Activated naive CD4-positive, alpha-beta T cell (primary cell): ENCODE measurements at places on chromosomes 12 and 14.

- no peak for DNase-seq
Measured at GRCh38 chr12:65800937-65801336, 23.3 kb upstream of the HMGA2 start.

DNA sequence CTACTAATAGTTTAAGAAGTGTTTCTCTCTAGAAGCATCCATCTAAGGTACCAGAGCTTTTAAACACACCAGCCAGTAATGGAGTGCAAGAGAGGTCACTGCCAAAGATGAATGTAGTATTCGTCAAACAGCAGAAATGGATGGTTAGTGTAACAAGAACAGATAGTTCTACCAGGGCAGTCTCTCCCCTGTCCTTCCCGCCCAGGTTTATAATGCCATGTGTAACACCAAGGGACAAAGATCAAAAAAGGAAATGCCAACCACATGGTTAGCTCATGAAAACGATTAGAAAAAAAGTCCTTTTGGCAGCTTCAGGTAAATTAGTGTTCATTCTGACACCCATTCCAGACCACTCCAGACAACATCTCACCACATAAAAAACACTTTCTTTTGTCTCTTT lies 100.9 kb downstream of the RPS29 start:
- DNase-seq: no peak

DNA sequence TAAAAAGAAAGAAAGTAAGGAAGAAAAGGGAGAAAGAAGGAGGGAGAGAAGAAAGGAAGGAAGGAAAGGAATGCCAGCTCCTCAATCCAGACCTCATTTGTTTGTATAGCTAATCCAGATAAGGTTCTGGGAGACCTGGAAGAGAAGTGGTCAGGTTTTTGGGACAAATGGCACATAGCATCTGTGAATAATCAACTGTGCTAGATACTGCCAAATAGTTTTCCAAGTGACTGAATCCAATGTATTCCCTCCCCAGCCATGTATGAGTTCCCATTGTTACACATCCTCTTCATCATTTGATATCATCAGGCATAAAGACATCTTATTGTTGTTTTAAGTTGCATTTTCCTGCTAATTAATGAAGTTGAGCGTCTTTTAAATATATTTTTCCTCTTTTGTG lies 18.6 kb upstream of the PTGR2 start:
- no peak for DNase-seq

DNA sequence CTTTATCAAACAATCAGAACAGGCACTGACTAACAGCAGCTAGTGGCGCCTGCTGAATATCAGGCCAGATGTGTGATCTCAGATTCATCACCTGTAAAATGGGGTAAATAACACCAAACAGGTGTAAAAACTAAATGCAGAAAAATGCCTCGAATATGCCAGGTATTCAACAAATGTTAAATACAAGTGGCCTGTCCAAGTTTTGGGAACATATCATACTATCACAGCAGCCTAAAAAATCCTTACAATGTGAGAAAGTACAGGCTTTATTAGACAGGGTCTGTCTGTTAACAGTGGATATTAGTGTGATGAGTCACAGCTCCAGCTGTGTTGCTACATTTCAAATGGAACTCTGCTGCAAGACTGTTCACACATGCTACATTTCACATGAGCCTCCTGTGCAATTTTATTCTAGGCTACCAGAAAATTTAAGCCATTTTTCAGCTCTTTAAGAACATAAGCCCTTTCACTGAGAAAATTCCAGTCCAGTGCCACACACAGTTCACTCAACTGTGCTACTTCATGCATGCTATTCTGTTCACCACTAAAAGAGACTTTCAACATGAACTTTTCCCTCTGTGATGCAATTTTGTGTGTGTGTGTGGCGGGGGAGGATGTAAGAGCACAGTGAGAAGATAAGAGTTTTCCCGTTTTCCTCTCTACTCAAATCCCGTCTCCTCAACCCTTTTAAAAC lies 56.7 kb downstream of the MSRB3 start:
- no peak for DNase-seq

DNA sequence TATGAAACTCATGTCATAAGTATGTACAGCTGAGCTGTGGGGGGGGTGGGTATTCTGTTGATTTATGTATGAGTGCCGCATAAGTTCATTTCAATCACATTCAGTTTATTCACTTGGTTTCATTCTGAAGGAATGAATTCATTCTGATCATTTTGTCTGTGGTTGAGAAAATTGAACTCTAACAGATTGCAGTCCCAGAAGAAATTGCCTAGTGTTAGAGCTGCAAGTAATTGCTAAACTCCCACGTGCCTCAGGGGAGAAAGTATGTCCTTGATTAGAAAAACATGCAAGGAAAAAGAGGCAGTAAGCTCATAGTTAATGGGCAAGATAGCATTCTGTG lies 442.4 kb upstream of the MGAT4C start:
- DNase-seq: no peak

DNA sequence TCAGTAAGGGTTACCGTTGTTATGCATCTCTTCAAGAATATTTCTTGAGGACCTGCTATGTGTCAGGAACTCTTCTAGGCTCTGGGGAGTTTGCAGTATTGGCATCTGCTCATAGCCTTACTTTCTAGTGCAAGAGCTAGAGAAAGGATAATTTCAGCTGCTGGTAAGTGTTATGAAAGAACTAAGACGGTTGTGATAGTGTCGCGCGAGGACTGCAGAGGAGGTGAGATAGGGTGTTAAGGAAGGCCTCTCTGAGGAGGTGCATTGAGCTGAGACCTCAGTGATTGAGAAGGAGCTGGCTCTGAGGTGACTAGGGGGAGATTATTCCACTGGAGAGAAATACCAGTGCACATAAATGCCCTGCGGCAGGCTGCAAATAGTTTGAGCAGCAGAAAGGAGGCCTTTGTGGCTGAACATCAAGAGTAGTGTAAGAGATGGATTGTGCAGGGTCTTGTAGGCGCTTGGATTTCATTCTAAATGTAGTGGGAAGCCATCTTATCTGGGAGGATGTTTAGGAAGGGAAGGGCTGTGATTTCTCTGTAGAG lies 824 bp downstream of the DDX55 start:
- no peak for DNase-seq

GRCh38 chr12:78406828-78407227 lies 457.7 kb upstream of the SYT1 start:
- no peak for DNase-seq

DNA sequence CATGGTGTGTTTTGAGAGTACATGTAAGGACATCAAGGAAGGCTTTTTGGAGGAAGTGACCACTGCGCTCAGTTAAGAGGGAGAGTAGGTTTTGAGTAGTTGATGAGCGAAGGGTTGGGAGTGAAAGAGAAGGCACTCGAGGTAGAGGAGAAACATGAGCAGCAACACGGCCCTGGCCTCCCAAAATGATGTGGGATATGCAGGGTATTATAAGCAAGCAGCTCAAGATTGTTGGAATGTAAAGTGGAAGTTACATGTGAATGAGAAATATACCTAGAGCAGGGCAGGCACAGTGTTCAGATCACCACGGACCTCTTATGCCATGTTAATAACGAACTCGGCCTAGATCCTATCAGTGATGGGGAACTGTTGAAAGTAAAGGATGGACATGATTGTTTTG lies 2.1 kb upstream of the ARHGDIB start:
- no peak for DNase-seq

GRCh38 chr12:60849723-60850122 lies 1253.9 kb downstream of the SLC16A7 start:
- DNase-seq: no peak

GRCh38 chr14:55583942-55584468 lies 4.0 kb downstream of the KTN1 start:
- no peak for DNase-seq

- DNase-seq: no peak
Measured at GRCh38 chr12:53049571-53050318, at the start of gene TNS2. Gene TNS2 (plus strand): TSS chr12:53050065. CDS start chr12:53050186, 121 bp downstream.

DNA sequence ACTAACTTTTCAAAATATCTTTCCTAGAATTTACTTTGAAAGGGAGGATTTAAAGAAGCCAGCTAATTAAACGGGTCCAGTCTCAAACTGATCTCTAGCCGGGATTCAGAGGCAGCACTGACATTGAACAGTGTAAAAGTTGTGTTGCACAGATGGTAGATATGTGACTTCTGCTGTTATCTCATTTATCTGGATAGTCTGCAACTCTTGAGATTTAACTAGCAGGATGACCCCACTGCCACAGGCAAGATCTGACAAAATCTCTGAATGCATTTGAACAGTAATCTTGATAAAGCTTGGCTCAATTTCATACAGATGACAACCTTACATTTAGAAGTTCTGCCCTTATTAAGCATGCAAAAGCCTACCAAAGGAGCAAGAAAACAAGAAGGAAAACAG lies 138.0 kb upstream of the CPNE8 start:
- no peak for DNase-seq

DNA sequence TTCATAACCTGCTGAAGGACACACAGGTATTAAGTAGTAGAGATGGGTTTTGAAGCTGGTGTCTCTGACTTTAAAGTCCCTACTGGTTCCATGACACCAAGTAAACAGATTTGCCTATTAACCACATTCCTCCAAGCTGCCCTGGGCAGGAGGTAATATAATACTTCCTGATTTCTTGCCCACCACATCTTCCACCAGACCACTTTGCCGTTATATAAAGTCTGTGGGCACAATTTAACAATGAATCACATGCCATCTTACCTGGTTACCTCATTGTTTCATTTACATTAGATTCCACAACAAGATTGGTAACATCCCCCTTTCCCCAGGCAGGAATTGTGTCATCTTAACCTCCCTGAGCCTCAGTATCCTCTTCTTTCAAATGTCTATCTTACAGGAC lies 900 bp upstream of the LRRC23 start:
- no peak for DNase-seq

DNA sequence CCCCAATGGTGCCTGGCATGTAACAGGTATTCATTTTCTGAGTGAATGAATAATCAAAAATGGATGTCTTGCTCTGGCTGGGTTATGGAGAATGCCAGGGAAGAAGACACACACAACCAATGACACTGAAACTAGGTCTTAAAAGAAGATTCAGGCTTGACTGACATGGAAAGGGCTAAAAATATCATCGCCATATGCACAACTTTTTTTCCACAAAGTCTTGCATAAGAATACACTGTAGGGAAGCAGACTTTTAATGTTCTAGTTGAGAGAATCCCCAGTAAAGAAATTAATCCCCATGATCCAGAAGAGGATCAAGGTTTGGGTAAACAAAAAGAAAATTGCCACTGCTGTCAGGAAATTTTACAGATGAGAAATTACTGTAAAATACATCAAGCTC lies 116.4 kb downstream of the SLC2A13 start:
- no peak for DNase-seq

- DNase-seq: no peak
Measured at GRCh38 chr12:70646850-70647249, 9.6 kb upstream of the PTPRB start.

- no peak for DNase-seq
Measured at GRCh38 chr14:24535737-24536136, 27.7 kb upstream of the CMA1 start.

DNA sequence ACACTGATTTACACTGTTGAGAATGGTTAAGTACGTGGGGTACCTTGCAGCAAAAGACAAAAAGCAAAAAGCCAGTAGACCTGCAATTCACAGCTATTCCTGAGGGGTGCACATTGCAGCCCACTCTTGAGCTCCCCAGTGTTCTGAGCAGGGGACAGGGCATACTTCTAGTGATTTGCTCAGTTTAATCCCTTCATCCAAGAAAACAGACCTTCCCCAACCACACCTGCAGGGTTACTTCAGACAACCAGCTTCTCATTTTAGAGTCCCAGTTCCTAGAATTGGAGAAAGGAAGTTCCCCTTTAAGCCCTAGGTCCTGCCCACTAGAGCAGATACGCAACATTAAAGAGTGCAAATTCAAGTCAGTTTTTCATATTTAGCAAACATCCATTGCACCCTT lies 3.6 kb upstream of the WSB2 start:
- no peak for DNase-seq

DNA sequence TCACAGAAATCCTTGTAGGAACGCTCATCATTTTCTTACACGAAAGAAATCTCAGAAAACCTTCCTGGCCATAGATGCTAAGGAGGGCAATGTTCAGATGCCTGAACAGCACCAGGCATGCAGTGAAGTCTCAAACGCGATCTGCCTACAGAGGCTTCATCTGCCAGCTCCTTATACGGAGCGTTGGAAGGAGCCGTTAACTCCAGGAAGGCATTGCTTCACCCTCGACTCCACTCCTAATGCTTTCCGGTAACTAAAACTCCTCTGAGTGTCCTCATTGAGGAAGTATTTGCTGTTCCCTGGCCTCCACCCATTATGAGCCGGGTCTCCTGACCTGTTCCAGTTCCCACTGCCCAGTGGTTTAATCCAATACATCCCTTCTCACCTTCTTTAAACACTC lies 502.7 kb downstream of the BCL11B start:
- DNase-seq: no peak

DNA sequence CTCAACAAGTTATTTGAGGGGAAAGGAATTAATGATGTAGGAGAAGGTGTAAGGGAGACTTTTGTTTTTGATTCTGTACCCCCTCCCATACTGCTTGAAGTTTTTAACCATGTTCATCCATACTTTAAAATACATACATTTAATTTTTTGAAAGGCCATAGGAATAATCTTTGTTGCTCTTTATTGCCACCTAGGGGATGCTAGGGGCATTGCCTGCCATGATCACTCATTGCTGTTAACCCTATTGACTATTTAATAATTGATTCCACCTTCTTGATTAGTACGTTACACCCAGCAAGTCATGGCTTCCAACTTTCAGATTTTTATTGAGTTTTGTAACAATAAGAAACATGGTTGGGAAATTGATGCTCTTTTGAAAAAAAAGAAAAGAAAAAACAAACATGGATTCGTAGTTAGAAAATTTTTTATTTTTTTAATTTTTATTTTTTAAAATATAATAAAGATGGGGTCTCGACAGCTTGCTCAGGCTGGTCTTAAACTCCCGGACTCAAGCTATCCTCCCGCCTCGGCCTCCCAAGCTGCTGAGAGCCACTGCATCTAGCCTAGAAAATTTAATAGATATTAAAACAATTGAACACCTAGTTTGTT lies 8.5 kb upstream of the PRKAB1 start:
- DNase-seq: no peak

DNA sequence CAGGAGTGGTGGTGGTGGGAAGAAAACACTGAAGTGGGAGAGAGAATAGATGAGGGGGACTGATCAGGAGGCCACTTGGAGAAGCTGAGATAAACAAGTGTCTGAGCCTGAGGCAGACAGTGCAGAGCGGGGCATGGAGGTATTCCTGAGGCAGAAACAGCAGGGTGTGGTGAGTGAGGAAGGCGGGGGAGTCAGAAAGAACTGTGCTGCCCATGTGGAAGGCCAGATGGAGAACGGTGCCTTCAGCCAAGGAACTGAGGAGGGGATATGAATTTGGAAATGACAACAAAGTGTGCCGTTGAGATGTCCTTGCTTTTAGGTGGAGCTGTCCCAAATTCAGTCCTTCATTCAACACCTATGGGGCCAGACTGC lies 13.7 kb downstream of the APPL2 start:
- no peak for DNase-seq

DNA sequence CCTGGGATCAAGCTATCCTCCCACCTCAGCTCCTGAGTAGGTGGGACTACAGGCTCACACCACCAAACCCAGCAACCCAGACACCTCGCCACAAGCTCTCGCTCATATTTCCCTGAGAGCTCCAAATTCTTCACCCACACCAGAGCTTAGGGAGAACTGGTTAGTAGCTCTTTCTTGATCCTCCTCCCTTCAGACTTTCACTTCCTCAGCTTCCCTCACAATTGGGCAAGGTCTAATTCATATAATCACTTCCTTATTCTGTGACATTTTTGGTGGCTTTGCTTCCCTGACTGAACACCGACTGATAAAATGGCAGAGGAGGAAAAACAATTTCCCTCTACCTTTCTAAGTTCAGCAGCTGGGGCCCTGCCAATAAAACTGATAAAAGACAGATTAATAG lies 88.5 kb downstream of the GXYLT1 start:
- DNase-seq: no peak

- DNase-seq: no peak
Measured at GRCh38 chr14:78022059-78022458, 148.1 kb upstream of the NRXN3 start.

GRCh38 chr14:96902004-96902403 lies 104.8 kb downstream of the VRK1 start:
- DNase-seq: no peak
